ENCODE measurements at places on chromosomes 2 and 18. TPM values are rescaled to one million over a fixed set of nuclear protein-coding genes. Genes with fewer than 3 reads are reported as not detected.

DNA sequence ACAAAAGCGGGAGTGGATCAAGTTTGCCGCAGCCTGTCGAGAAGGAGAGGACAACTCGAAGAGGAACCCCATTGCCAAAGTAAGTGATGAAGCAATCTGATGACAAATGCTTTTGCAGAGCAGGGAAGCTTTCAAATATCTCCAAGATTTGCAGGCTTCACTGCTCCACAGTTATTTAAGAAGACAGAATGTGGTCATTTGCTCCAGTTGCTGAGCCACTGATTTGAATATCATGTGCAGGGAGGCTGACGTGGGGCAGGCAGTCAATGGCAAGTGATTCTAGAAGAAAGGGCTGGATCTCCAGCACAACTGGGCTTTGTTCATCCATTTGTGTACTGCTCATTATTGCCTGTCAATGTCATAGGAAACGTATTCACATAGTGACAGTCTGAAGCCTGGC lies 10.2 kb downstream of the DSG4 start:
- no peak overlapping the region for H3K27ac ChIP-seq
- H3K4me1 ChIP-seq, result no peaks in the 10 kb centered on the region
- H3K4me3 ChIP-seq, result no peak overlapping the region
- H3K27me3 ChIP-seq, result no peaks in the 10 kb centered on the region
- DNase-seq, result peak; percentile 64

DNA sequence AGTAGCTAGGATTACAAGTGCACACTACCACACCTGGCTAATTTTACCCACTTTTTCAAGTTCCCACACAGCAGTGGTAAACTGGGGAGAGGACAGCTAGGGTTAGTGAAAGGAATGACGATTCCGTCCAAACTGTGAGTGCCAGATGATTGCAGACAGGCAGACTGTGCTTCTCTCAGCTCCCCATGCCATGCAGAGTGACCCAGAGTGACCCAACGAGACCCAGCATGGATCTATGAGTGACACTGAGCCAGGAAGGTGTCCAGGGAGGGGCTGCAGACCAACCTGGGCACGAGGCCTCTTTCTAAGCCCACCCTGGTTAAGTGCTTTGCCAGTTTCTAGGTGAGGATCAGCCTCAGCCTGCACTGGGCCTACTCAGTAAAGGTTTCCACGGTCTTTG lies 7.7 kb upstream of the KLF11 start:
- H3K27me3 ChIP-seq, result peaks cover 2% of the 10 kb centered on the region
- no peak overlapping the region for H3K4me3 ChIP-seq
- no peak for DNase-seq
- H3K4me1 ChIP-seq, result peaks cover 5% of the 10 kb centered on the region
- no peaks in the 10 kb centered on the region for H3K36me3 ChIP-seq

GRCh38 chr2:229408356-229408755 lies 137.3 kb upstream of the PID1 start:
- H3K27me3 ChIP-seq, result no peaks in the 10 kb centered on the region
- H3K27ac ChIP-seq, result peak overlapping the region; percentile 70
- H3K36me3 ChIP-seq, result no peaks in the 10 kb centered on the region
- DNase-seq, result peak; percentile 94
- no peak overlapping the region for H3K4me3 ChIP-seq
- peaks cover 21% of the 10 kb centered on the region for H3K4me1 ChIP-seq

DNA sequence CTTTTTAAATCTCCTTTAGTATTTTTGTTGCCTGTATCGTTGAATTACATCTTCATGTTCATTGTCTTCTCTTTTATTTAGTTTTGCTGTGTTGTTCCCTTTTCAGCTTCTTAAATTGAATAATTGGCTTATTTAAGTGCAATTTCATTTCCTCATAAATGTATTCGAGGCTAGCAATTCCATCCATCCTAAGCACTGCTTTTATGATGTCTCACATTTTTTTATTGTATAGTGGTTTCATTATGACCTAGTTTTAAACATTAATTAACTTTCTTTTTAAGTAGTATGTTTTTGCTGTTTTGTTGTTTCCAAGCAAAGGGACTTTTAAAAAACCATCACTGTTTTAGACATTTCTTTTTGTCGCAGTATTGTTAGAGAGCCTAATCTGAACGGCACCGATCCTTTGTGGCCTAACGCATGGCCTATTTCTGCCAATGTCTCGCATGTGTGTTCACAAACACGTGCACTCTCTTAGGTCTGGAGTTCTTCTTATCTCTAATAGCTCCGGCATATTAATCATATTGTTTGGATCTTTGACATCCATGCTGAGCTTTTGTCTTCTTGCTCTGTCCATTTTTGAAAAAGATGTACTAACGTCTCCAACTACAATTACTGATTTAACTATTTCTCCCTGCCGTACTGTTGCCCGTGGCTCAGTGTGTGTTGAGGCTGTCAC lies 59.6 kb upstream of the ZNF516 start:
- no peaks in the 10 kb centered on the region for H3K4me1 ChIP-seq
- no peaks in the 10 kb centered on the region for H3K36me3 ChIP-seq
- DNase-seq, result no peak

DNA sequence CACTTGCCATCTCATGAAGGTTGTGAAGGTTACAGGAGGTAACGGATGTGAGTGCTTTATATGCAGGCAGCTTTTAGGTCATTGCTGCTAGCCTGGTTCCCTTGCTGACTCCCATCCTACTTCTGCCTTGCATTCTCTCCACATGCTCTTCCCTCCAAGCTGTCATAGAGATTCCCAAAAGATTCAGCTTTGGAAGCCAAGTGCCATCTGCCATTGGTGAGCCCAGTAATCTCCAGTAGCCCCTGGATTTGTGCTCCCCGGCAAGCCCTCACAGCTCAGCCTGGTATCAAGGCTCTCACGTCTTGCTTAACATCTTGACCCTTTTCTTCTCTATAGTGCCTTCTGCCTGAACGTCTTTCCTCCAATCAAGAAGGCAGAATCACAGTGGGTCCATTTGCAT lies 61.6 kb downstream of the MYT1L start:
- no peak overlapping the region for H3K27ac ChIP-seq
- no peaks in the 10 kb centered on the region for H3K36me3 ChIP-seq
- DNase-seq, result no peak
- no peaks in the 10 kb centered on the region for H3K4me1 ChIP-seq

DNA sequence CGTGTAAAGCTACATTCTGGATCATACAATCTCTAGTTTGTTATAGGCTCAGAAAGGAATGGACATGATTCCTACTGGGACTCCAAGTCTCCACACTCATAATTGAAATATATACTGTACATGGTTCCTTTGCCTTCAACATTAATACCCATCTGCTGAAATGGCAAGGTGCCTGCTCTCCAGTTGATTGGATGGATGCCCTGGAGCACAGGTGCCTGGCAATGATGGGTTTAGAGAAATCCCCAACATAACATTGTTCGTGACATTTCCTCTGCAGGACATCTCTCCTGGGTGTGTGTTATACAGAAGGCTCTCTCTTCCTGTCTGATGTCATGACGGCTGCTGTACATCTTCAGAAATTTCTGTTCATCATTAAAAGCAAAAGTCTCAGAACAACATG lies 449.7 kb upstream of the CWC22 start:
- no peaks in the 10 kb centered on the region for H3K4me1 ChIP-seq
- no peak overlapping the region for H3K27ac ChIP-seq
- H3K27me3 ChIP-seq, result no peaks in the 10 kb centered on the region

DNA sequence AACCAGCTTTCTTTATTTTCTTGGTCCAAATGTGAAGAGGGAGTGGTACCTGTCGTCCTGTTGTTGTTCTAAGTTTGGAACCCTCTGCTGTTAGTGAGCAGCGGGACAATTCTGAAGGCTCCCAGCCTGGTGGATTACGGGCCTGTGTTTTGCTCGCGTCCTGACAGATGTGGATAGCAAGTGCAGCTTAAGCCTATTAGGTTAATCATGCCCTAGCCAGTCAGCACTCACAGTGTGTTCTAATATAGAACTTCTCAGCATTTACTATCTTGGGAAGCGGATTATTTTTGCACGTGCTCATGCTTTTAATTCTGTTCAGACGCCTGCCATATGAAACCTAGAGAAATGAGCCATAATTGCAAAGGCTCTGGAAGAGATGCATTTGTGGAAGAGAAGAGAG lies at the start of gene PCARE:
PCARE (minus strand) TSS at position 113 of the 400 bp plus-strand sequence. CDS start 262 bp downstream, outside the sequence.
- H3K4me1 ChIP-seq, result no peaks in the 10 kb centered on the region
- DNase-seq, result no peak
- H3K36me3 ChIP-seq, result no peaks in the 10 kb centered on the region
- peaks cover 3% of the 10 kb centered on the region for H3K27me3 ChIP-seq
- H3K4me3 ChIP-seq, result no peak within 1 kb of the TSS
- H3K27ac ChIP-seq, result no peak within 1 kb of the TSS

DNA sequence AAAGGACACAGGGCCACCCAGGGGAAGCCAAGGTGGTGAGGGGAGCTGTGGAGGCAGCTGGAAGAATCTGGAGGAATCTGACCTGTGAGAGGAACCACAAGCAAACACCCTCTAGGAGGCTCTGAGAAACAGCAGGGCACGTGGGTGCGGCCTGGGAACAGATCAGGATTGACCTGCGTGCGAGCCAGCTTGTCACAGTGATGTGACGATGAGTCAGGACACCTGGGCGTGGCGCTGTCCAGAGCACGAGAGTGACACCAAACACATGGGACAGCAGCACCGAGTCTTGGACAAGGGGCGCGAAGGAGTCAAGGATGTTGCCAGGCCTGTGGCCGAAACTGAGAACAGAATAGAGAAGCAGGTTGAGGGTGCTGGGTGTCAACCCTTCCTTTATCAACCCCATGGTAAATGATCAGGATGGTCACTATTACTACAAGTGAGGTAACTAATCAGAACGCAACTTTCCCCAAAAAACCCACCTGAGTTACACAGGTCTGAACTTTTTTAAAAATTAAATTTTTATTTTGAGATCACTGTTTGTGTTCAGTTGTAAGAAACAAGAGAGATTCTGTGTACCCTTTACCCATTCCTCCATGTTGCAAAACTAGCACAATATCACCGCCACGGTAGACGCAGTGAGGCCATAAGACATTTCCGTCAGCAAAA lies 637 bp upstream of the SFT2D3 start:
- peak overlapping the region; percentile 73 for H3K4me3 ChIP-seq
- no peaks in the 10 kb centered on the region for H3K27me3 ChIP-seq
- H3K36me3 ChIP-seq, result peaks cover 5% of the 10 kb centered on the region
- H3K27ac ChIP-seq, result peak overlapping the region; percentile 91
- H3K4me1 ChIP-seq, result peaks cover 16% of the 10 kb centered on the region
- DNase-seq, result no peak

DNA sequence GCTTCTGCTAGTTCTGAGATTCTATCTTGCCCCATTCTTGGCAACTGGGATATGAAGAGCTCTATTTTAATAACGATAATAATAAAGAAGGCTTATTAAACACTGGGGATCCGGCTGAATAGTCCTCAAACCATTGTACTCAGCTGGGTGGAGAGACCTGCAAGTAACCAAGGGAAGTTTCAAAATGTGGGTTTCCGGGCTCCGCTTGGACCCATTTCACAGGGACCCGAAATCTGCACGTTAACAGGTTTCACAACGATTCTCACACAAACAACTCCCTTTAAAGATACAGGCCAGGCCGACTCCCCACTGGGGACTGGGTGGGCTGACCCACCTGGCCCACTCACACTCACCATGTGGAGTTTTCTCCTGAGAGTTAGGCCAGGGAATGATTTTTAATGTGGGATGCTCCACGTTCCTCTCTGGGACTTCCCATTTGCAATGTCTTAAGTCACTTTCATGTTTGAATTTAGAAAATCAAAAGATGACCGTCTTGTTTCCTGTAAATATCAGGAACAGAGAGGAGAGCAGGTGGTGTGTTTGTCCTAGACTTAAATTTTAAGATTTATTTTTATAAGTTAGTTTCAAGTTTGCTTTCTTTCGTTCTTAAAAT lies 96.3 kb downstream of the SH3RF3 start:
- H3K27ac ChIP-seq, result no peak overlapping the region
- H3K27me3 ChIP-seq, result no peaks in the 10 kb centered on the region
- H3K4me3 ChIP-seq, result no peak overlapping the region
- H3K4me1 ChIP-seq, result peaks cover 6% of the 10 kb centered on the region
- H3K36me3 ChIP-seq, result no peaks in the 10 kb centered on the region

GRCh38 chr2:215685238-215685990 lies 249.5 kb upstream of the FN1 start:
- H3K27me3 ChIP-seq, result no peaks in the 10 kb centered on the region
- H3K4me3 ChIP-seq, result no peak overlapping the region

DNA sequence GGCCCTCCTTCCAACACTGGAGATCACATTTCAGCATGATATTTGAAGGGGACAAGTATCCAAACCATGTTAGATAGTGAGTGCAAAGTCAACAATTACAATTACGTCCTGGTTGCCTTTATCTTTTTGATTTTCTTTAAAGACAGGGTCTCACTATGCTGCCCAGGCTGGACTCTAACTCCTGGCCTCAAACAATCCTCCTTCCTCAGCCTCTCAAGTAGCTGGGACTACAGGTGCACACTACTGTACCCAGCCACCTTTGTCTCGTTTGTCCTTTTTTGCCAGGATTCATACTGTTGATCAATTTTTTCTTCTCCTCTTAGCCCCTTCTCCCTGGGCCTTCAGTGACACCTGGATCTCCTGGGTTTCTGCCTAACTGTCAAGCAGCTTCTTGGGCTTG lies 240.5 kb upstream of the FANCL start:
- H3K36me3 ChIP-seq, result no peaks in the 10 kb centered on the region
- H3K4me3 ChIP-seq, result no peak overlapping the region
- no peaks in the 10 kb centered on the region for H3K27me3 ChIP-seq
- no peak for DNase-seq
- no peak overlapping the region for H3K27ac ChIP-seq

Gene DPYSL5
- total RNA-seq, result 1.2 TPM
